ENCODE measurements at places on chromosomes 2 and 18. TPM values are rescaled to one million over a fixed set of nuclear protein-coding genes. Genes with fewer than 3 reads are reported as not detected.

DNA sequence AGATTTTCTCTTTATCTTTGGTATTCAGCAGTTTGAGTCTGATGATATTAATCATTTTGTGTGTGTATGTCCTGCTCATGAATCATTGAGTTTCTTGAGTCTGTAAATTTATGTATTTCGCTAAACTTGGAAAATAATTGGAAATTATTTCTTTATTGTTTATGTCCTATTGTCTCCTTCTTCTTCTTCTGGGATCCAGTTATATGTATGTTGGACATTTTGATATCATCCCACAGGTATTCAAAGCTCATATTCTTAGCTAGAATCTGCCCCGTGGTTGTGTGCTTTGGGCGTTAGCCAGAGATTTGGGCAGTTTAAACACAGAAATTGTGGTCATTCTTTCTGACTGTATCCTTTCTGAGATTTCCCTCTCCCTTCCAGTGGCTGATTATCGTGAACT is 243.0 kb upstream of the SPRED2 start:
- no peaks in the 10 kb centered on the region for H3K36me3 ChIP-seq
- no peaks in the 10 kb centered on the region for H3K27me3 ChIP-seq
- DNase-seq: no peak
- H3K4me3 ChIP-seq: no peak overlapping the region

DNA sequence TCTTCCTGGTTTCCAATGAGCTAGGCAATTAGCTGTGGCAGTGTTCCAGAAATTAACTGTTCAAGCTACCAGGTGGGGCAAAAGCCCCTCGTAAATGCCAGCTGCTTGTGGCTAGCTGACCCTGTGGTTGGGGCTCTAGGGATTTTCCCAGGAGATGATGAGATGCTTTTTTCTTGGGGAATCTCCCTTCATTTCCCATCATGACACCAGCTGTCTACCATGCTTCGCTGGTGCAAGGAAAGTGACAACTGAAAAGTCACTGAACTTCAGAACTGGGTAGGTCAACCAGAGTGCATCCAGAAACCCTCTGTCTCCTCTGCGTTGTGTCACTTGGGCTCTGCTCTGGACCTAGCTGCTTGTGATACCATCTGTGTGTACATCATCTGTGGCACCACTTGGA is 386.5 kb upstream of the DCC start:
- no peaks in the 10 kb centered on the region for H3K4me1 ChIP-seq
- no peak overlapping the region for H3K27ac ChIP-seq
- H3K27me3 ChIP-seq: no peaks in the 10 kb centered on the region
- H3K4me3 ChIP-seq: no peak overlapping the region
- H3K36me3 ChIP-seq: no peaks in the 10 kb centered on the region

- H3K27me3 ChIP-seq: no peaks in the 10 kb centered on the region
- H3K4me1 ChIP-seq: peaks cover 4% of the 10 kb centered on the region
- no peak for DNase-seq
Measured at GRCh38 chr2:17588031-17588430, 47.5 kb downstream of the VSNL1 start.

Gene DOK6
- 5.8 TPM for total RNA-seq

GRCh38 chr2:227788561-227789018 is 25.1 kb upstream of the CCL20 start:
- no peaks in the 10 kb centered on the region for H3K4me1 ChIP-seq
- no peak overlapping the region for H3K4me3 ChIP-seq
- no peak overlapping the region for H3K27ac ChIP-seq
